ENCODE measurements at places on chromosomes 7 and 10. TPM values are rescaled to one million over a fixed set of nuclear protein-coding genes. Genes with fewer than 3 reads are reported as not detected.

DNA sequence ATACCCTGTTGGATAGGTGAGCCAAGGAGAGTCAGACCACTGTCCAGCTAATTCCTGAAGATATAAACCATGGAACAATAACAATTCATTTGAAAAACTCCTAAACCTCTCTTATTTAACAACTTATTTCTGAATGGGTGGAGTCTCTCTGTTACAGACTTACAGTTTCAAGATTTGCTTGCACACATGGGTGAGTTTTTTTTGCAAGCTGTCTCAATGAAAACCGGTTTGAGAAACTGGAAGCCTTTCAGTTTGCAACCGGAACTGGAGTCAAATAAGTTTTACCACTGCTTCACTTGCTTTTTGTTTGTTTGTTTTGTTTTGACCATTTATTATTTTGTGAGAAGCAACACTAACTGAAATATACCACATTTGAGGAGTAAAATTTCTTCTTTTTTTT is 243.8 kb downstream of the MTERF1 start:
- DNase-seq = no peak

- DNase-seq = no peak
Observed at GRCh38 chr7:142006577-142006976, 10.9 kb downstream of the MGAM start.

GRCh38 chr10:52257692-52258075 is 56.4 kb upstream of the DKK1 start:
- DNase-seq = no peak

DNA sequence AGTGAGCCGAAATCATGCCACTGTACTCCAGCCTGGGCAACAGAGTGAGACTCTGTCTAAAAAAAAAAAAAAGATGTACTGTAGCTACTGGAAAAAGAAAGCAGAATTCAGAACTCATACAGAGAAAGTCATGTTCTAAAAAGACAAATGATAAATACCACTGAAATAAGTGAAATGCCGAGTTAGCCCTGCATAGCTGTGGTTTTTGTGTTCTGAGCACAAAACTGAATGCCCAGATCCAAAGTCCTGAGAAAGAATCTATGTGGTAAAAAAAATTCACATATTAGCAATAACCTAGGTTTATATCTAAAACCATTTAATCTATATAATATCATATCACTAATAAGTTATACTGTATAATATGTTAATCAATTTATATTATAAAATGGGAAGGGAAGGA is 29.3 kb upstream of the HECW1 start:
- no peak for DNase-seq

ADAM22 gene
- 3.9 TPM for total RNA-seq

DNA sequence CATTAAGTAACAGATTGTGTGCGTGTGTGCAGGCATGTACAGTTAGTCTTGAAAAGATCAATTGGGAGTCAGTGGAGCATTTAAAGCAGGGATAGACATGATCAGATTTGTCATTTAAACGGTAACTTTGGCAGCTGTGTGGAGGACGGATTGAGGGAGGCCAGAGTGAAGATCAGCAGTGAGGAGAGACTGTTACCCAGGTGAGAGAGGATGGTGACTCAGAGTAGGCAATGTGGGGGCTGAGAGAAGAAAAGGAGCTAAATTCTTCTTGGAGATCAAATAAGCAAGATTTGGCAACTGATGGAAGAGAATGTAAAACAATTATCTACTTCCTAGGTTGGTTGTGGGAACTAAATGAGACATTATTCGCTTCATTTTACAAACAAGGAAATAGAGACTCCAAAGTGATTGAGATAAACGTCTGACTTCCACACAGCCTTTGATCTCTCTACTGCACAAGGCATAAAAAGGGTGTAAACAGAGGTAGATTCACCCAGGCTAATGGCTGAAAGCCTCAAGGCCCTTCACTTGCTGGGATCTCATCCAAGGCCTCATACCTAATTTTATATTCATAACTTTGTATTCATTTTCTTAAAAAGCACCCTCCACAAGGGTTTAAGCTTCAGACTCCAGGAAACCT is 665.1 kb upstream of the GALNT17 start:
- DNase-seq = no peak

GRCh38 chr7:104629408-104629807 is 301.0 kb downstream of the LHFPL3 start:
- no peak for DNase-seq

FEZF1 gene
- not detected for total RNA-seq

GRCh38 chr7:132295175-132295574 is 281.1 kb downstream of the PLXNA4 start:
- no peak for DNase-seq

DNA sequence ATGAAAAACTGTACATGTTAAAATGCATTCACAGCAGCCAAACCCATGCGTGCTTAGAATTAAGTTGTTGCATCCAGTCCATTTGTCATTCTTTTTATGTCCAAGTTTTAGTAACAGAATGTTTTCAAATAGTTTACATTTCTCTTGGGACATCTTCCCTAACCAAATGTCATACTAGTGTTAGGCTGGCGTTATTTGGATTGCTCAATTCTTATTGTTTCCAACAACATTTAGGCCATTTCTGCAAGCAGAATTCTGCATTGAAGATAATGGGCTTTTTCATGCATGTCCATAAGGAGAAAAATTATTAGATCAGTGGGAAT is 203.0 kb downstream of the HIBADH start:
- DNase-seq = no peak

INHBA gene
- not detected for total RNA-seq

GRCh38 chr7:4787541-4787940 is 12.1 kb downstream of the AP5Z1 start:
- DNase-seq = no peak

GRCh38 chr7:110418659-110419280 is 672.2 kb upstream of the LRRN3 start:
- no peak for DNase-seq

AKR1C8 gene
- not detected for total RNA-seq

COL26A1 gene
- 104 TPM for total RNA-seq

SOSTDC1 gene
- total RNA-seq = 0.18 TPM

AOC1 gene
- total RNA-seq = not detected

Measured in G401 (cell line).